ENCODE measurements at places on chromosomes 4 and X.

DNA sequence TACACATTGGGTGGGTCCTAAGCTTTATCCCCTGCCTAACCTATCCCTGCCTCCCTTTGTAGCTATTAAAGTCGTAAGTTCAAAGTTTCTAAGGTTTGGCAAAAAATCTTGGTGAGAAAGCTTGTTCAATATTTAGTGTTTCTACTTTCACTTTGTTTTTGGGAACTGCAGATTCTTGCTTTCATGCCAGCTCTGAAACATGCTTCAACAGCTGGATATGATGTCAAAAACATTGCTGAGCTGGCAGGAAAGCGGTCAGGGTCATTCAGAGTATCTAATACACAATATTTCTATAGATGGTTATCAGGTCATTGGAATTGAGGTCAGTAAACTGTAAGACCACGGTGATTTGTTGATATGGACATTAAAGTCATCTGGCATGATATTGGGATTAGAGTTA, 19.7 kb downstream of the CENPI start:
- no peak for DNase-seq

- no peak for DNase-seq
Measured at GRCh38 chrX:110022599-110023448, 19.9 kb downstream of the TMEM164 start.

DNA sequence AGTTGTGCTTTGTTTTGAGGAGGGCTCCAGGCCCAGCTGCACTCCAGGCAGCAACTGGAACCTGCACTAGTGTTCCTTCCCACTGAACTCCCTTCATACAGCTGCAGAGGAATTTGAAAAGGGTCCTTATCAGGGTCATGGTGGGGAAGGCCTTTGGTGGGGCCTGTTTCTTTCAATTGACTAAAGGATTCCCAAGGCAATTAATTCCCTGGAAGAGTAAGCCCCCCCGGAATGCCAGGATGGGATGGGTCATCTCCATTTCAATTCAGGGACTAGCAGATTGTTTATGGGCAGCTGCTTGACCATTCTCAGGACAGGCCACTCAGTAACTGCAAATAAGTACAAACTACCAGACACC, 45.3 kb downstream of the TSC22D3 start:
- no peak for DNase-seq

GRCh38 chrX:22041907-22042530, 9.9 kb downstream of the PHEX start:
- no peak for DNase-seq

DNA sequence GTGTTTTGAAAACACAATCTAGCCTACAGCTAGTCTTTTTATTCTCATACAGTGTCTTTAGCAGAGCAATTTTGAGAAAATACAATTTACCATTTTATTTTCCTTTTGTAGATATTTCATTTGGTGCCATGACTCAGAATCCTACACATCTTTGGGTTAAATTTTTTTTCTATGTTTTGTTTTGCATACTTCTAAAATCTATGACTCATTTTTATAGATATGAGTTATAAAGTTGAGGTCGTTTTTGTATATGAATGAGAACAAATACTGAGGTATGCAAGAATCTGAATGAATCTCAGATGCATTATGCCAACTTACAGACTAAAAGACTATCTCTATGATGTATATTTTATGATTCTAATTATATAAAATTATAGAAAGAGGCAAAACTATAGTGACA, 206.5 kb upstream of the ANXA10 start:
- no peak for DNase-seq
